Natural killer cell treated with Interleukin-12 subunit alpha and Interleukin-12 subunit beta and Interleukin-15 and Interleukin-18, amount 100 ng/mL, for 72 hours (primary cell): ENCODE measurements at places on chromosomes 4 and X.

- DNase-seq: no peak
Observed at GRCh38 chr4:74084984-74085383, 14.0 kb downstream of the CXCL2 start.

- DNase-seq: no peak
Observed at GRCh38 chrX:15515931-15516330, 15.3 kb downstream of the BMX start.

- DNase-seq: peak; percentile 15
Observed at GRCh38 chr4:2789351-2789750, 3.5 kb upstream of the SH3BP2 start.

GRCh38 chr4:87937523-87937922, 38.0 kb upstream of the SPP1 start:
- DNase-seq: no peak

DNA sequence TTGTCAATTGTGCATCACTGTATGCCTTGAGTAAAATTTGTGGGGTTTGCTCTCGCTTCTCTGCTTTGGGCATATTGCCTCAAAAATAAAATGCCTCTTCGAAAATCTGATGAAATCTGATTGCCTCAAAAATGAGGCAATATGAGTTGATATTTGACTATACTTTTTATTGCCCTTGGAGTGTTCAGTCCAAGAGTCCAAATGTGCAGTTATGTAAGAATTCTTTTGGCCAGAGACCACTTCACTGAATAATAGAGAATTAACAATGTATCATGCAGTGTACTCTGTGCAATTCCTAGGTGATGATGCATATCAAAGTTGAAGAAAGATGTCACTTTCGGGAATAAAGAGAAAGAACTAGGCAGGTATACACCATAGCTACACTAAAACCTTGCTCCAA, 8.6 kb downstream of the MAOA start:
- no peak for DNase-seq

- DNase-seq: peak; percentile 41
Observed at GRCh38 chr4:185013417-185014125, 4.7 kb upstream of the HELT start.

DNA sequence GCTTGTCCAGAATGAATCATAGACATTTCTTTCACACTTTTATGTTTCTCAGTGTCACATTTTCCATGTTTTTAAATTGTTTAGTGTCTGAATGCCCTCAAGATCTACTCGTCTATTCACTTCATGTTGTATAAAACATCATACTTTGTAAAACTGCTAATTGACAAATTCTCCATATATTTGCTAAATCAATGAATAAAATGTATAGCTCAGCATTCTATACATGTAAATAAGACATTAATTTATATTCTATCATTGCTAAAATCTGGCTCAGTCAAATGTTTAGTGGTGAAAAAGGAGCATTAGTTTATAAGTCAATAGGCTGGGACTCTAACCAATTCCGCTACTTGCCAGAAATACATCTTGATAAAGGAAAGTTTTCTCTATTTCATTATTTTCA, 379.6 kb downstream of the NAF1 start:
- DNase-seq: no peak

- DNase-seq: no peak
Observed at GRCh38 chr4:40255393-40256281, 58.8 kb downstream of the RHOH start.

DNA sequence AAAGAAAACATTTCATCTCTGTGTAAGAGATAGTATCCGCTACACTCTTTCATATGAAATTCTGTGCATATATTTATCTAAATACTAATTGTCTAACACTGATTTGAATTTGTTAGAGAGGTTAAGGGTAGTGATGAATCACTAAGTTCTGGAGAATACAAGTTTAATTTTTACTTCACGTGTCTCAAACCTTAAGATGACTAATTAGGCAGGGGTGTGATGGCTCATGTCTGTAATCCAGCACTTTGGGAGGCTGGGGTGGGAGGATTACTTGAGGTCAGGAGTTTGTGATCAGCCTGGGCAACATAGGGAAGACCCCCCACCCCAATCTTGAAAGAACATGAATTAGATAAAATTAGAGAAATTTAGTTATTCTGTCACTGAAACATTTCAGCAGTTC, 2241.9 kb downstream of the PCDH7 start:
- no peak for DNase-seq

DNA sequence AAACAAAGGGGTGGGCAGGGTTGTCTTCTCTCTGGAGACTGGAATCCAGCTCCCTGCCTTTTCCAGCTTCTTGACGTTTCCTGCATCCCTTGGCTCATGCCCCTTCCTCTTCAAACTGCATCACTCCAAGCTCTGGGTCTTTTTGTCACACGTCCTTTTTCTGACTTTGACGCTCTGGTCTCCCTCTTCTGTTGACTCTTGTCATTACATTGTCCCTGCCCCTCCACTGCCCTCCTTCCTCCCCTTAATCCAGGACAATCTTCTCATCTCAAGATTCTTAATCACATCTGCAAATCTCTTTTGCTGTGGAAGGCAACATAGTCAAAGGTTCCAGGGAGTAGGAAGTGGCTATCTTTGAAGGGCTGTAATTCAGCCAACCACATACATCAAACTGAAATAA, 178.3 kb downstream of the TMA16 start:
- no peak for DNase-seq

DNA sequence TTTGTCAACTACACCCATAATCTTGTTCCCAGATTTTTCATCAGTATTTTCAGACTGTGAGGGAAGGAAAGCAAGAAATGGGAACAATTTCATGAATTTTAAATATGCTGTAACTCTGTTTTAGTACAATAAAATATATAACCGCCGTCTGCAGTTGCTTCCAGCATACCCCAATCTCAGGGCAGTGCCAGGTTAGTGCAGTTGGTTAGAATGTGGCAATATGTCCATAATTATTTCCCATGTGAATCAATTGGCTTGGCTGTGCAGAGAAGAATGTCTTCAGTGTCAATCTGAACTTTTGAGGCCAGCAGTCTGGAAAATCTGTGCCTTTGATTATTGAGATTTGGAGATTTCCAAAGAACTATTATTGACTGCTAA, 5.0 kb upstream of the MMAA start:
- DNase-seq: no peak

DNA sequence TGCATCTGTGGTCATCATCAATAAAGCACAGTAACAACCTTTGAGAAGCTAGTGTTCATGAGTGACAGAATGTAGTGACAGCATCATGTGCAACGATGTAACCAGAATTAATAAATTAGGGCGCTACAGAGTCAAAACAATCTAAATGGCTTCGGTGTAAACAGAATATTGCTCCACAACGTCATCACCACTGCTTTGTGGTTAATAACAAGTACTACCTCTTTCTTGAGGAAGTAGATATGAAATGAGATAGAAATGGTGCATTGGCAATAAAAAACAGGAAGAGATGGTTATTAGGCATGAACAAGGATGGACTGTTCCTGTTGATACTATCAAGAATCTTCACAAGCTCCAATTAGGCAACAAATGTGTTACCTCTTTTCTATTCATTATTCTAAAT, 8.7 kb upstream of the PDHA2 start:
- no peak for DNase-seq

DNA sequence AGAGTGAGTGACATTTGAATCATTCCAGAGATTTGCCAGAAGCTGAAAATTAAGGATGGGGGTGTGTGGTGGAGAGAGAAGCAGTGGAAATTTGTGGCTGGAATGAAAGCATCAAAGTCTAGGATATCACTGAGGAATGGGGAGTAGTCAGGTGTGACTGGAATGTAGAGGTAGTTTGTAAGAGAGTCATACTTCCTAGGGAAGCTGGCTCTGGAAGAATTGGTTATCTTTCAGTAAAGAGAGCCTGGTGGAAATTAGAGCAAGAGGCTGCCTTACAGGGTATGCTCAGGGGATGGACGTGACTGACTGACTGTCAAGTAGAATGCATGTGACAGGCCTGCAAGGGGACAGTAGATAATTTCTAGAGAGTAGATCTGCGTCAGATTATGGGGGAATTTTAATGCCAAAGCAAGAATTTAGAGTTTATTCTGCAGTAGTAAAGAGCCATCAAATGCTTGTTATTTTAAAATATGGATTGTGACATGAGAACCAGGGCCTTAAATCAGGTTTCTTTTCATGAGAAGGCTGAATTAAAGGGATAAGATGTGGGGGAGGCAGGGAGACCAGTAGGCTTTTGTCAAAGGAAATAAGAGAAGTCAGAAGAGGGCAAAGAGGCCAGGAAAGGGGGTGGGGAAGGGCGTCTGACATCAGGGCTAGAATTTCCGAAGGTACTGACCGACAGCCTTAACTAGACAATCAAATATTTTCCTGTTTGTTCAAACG, 109.9 kb downstream of the AFF1 start:
- no peak for DNase-seq

GRCh38 chr4:147730333-147730732, 1.6 kb upstream of the ARHGAP10 start:
- no peak for DNase-seq

GRCh38 chrX:24412637-24413363, 52.3 kb upstream of the PDK3 start:
- no peak for DNase-seq

- no peak for DNase-seq
Observed at GRCh38 chrX:46317163-46317562, 228.1 kb downstream of the ZNF674 start.

DNA sequence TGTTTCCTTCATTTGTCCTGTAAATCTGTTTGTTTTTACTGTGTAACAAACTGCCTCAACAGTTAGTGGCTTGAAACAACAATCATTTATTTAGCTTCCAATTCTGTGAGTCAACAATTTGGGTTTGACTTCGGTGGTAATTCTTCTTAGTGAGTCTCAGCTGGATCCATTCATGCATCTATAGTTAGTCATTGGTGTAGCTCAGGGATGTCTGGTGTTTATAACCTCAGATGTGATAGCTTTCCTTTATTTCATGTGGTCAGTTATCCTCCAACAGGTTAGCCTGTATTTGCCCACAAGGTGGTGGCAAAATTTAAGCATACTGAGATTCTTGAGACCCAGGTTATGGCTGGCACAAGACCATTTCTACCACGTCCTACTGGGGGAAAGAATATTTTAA, 1267.2 kb downstream of the RAPGEF2 start:
- DNase-seq: no peak

GRCh38 chr4:19930742-19931141, 321.0 kb upstream of the SLIT2 start:
- no peak for DNase-seq

- DNase-seq: no peak
Observed at GRCh38 chr4:71130827-71131603, 137.6 kb downstream of the DCK start.

DNA sequence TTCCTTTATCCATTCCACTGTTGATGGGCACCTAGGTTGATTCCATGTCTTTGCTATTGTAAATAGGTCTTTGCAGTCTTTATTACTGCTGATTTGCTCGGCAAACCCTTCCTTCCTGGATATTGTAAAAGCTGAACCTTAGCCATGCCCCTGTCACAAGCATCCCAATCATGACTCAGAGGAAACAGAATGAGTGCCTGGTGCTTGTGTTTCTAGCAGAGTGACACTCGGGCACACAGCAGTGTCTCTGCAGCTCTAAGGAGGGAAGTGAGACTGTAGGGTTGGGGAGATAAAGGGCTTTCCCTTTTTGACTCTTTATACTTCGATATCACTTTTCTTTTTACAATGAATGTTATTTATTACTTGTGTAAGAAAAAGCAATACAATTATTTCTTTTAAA, 83.3 kb downstream of the AKAP4 start:
- no peak for DNase-seq

- no peak for DNase-seq
Observed at GRCh38 chr4:186170966-186171365, 20.4 kb upstream of the CYP4V2 start.

- DNase-seq: no peak
Observed at GRCh38 chrX:129743821-129744220, 5.0 kb downstream of the XPNPEP2 start.

DNA sequence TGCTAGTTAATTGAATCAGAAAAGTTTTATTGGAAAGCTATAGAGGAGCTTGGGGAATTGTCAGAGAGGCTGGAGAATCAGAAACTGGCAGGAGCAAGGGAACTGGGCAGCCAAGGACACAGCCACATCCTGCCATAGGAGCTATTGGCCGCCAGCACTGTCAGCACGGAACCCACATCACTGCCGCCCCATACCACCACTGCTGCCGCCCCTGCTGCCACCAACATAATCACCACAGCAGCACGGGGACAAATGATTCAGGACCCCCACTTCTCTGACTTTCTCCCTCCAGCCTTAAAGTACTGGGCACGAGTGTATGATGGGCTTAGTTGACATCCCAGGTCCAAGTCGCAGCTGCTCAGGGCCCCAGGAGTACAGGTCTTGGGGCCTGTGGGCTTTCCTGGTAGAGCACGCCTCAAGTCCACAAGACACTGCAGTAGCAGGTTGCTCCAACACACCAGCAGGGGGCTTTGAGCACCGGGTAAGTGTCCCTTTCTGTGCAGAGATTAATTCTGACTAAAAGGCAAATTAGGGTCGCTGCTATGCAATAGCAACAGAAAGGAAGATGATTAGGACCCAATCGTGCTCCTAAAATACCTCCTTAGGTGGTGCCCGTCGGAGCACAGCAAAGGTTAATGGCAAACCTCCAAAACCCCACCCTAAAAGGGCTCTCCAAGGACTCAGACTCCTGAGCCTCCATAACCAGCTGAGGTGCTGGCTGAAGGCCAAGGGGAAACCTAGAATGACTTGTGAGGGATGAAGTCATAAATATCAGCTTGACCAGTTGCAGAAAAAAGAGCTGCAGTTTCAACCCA, 6.9 kb downstream of the PJA1 start:
- DNase-seq: no peak

GRCh38 chr4:154616731-154617130, 4.3 kb upstream of the FGG start:
- DNase-seq: no peak

GRCh38 chr4:40960941-40961340, 211.2 kb downstream of the NSUN7 start:
- no peak for DNase-seq

DNA sequence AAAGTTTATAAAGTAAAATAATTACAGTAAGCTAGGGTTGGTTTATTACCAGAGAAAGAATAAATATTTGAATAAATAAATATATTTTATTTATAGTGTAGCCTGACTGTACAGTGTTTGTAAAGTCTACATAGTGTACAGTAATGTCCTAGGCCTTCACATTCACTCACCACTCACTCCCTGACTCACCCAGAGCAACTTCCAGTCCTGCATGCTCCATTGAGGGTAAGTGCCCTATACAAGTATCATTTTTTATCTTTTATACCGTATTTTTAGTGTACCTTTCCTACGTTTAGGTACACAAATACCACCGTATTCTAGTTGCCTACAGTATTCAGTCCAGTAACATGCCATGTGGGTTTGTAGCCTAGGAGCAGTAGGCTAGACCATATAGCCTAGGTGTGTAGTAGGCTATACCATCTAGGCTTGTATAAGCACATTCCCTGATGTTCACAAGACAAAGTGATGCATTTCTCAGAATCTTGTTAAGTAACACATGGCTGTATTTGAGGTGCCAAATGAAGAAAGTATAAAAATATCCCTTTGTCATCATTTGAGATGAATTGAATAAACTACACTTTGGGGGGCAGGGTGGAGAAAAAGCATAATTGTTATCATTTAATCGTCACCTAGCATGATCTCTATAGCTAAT, 14.7 kb upstream of the KLHL8 start:
- DNase-seq: no peak

- DNase-seq: no peak
Observed at GRCh38 chrX:107701493-107702121, 73.3 kb downstream of the PRPS1 start.
